Suppressor macrophage treated with lipopolysaccharide for 4 hours (primary cell): ENCODE measurements at places on chromosomes 2 and 18.

GRCh38 chr2:34815052-34815741 is 1216.1 kb upstream of the FAM98A start:
- DNase-seq = no peak

DNA sequence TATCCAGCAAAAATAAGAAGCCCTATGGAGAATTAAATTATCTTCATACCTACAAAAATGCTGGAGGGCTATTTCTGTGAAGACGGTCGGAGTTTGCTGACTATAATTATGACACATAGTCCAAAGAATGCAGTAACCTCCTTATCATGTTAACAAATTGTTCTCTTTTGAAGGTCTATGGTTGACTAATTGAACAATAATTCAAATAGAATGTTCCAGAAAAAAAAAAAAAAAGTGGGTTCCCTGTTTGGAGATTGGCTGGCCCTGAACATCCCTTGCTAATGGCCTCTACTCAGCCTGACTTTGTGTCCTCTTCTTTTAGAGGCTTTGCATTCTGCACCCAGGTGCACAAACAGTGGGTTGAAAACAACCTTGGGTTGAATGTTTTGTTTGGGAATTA is 82.8 kb upstream of the CCBE1 start:
- DNase-seq = no peak

- no peak for DNase-seq
Measured at GRCh38 chr18:35577045-35577848, 4.3 kb upstream of the GALNT1 start.

GRCh38 chr2:145026456-145027455 is 506.8 kb upstream of the ZEB2 start:
- no peak for DNase-seq

- DNase-seq = no peak
Measured at GRCh38 chr2:237092920-237093781, 7.5 kb downstream of the COPS8 start.

DNA sequence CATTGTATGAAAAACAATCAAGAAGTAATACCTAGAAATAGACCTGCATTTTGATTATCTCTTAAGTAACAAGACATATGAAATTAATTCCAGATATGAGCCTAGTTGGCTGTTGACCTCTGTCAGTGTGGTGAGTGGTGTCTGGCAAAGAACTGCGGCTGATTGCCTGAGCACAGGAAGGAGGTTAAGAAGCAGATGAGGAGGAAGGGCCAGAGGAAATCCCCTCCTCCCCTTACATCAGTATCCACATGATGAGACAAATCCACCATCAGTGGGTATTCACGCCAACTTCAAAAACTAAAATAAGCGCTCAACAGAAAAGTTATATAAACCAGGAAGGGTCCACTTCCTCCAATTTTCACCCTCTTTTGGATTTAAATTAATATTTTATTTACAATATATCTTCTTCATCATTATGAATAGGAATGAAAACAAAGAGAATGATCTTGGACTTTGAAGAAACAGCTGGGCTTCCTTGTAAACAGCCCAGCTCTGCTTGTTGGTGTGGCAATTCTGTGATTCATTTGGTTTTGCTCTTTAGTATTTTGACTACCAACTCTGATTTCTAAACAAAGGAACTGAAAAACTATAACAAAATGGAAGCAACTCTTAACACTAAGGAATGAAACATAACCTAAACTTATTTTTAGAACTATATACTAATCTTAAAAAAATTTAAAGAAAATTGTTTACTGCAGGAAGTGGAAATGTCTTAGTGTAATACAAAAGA is 27.3 kb downstream of the RFTN2 start:
- DNase-seq = no peak

GRCh38 chr2:180205621-180206235 is 198.6 kb upstream of the CWC22 start:
- DNase-seq = no peak

DNA sequence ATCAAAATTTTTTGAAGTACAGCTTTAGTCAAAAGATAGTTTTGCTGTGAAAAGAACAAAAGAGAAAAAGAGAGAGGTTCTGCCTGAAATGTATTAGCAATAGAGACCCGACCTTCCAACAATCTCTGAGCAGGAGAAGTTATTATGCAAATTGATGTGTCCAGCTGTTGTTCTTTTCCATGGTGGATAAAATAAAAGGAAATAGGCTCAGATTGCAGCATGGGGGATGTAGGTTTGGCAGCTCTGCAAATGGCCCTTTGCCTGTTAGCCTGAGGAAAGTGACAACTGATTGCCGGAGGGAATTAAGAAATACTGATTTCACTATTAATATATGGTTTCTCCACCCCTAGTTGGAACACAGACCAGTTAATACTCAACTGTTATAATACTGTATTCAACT is 1283.2 kb upstream of the NXPH2 start:
- no peak for DNase-seq

DNA sequence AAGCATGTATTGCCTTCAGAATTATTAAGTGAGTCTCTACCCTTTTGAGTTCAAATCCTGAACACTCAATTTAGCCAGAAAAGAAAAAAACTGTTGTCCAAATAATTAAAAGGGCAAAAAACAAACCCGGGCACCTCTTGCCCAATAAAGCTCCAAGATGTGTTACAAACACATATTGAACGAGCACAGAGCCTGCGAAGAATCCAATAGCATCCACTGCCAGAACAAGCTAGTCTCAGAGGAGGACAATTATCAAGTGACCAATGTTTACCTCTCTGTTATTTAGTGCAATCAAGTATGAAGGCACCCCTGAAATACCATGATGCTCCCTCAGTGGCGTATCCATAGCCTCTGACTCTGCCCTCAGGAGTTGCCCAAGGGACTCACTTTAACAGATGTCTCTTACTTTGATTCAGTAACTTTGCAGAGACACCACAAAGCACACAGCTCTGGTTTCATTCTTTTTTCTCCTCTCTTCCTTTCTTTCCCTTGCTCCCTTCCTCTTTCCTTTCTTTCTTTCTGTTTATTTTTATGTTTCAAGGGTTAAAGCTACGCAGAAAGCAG is 93.5 kb upstream of the SPATS2L start:
- no peak for DNase-seq

- peak; percentile 74 for DNase-seq
Measured at GRCh38 chr18:446941-447560, 53.5 kb downstream of the COLEC12 start.

- no peak for DNase-seq
Measured at GRCh38 chr2:7902251-7902765, 779.5 kb upstream of the ID2 start.

- peak; percentile 25 for DNase-seq
Measured at GRCh38 chr18:66729442-66730239, 125.8 kb upstream of the CDH19 start.
